ENCODE measurements at places on chromosomes 2 and 18. TPM values are rescaled to one million over a fixed set of nuclear protein-coding genes. Genes with fewer than 3 reads are reported as not detected.

DNA sequence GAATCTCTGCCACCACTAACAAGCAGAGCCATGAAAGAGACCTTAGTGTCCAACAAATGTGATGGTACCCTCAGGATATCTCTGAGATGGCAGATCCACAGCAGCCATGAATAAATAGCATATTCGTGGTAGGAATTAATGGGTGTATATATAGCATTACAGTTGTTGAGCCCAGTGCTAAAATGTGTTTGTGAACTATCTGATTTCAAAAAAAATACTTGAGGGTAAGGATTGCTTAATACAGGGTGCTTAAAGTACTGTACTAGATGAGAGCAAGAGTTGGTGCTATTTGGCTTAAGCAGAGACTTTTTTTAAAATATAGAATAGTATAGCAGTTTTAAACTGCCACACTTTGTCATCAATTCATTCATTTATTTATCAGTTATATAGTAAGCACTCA, 101.5 kb upstream of the GALNT5 start:
- DNase-seq: no peak

GRCh38 chr2:112216167-112216566, 38.7 kb downstream of the ZC3H8 start:
- DNase-seq: peak; percentile 37

GRCh38 chr2:28616396-28616999, 120.6 kb downstream of the PLB1 start:
- no peak for DNase-seq

- DNase-seq: no peak
These were observed 48.4 kb downstream of the MAP2 start for GRCh38 chr2:209472112-209472832.

GRCh38 chr18:58934356-58934755, 69.7 kb downstream of the ZNF532 start:
- no peak for DNase-seq

DNA sequence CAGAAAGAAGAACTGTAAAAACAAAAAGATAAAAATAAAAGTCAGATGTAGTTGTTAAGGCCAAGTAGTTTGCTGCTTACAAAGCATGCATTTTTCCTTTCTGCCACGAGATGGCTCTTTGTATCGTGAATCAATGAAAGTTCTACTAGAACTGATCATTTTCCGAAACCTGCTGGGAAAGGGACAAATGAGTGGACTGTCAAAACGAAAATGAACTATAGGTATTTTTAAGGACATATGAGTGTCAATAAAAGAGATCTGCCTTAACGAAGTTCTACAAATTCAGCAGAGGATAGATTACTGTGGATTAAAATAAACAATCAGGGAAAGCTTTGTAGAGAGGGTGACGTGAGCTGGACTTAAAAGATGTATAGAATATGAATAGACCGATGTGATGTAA, 15.0 kb upstream of the ELOA2 start:
- DNase-seq: no peak

DNA sequence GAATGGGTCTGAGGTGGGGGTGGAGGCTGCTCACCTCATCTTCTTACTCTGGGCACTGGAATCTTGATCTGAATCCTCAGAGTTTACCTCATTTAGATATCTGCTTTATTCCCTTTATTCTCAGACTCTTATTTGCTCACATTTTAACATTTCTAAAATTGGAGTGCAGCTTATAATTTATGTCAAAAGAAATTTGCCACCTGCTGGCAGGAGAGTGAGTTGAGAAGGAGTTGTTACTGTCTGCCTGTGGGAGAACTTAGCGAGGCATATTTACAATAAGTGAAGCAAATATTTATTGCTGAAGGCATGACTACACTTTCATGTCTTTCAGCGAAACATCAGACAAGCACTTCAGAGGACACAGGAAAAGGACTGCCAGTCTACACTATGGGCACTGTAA, 16.4 kb upstream of the KIAA2012 start:
- DNase-seq: no peak

- DNase-seq: no peak
These were observed 198.7 kb downstream of the BCL11A start for GRCh38 chr2:60354713-60355112.

DNA sequence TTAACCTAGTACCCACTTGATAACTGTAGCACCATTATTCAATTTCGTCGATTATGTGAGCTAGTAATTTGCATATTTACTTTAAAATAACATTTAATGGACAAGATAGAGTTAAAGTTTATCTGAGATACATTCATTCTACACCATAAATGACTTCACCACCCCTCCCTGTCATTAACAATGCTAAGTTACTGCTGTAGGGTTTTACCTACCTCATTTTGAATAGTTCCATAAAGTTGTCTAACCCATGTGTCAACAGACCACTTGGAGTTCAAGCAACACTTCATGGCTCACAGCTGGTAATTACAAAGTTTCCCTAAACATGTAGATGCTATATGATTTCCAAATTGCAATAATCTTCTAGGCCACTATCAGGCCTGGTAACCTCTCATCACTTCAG, 127.4 kb upstream of the CYP26B1 start:
- no peak for DNase-seq

- DNase-seq: no peak
These were observed 422.7 kb upstream of the CDH20 start for GRCh38 chr18:60910534-60910933.

- no peak for DNase-seq
These were observed 861.6 kb upstream of the CELF4 start for GRCh38 chr18:38427234-38427633.

DNA sequence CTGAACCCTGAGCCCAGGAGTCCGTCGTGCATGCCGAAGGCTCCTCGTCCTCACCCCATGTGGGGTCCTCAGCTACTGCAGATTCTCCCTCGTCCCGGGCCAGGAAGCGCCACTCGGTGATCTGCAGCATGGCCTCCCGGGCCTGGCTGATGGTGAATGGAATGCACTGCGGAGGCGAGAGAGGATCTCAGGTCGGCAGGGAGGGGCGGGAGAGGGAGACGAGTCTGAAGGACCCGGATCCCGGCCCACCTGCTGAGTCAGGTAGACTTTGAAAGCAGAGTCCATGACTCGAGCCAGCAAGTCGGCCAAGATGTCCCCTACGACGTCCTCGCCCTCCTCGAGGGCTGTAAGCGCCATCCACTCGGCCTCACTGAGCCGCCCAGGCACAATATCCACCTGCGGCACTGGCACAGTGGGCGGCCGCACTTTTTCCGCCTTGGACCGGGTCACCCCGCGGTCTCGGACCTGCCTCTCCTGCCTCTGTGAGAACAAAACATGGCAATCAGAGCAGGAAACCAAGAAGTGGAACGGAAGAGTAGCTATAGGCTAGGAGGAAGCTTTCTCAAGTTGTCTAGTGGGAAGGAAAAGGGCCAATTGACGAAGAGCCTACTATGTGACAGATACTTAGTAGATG, 5.5 kb downstream of the C2orf81 start:
- no peak for DNase-seq

DNA sequence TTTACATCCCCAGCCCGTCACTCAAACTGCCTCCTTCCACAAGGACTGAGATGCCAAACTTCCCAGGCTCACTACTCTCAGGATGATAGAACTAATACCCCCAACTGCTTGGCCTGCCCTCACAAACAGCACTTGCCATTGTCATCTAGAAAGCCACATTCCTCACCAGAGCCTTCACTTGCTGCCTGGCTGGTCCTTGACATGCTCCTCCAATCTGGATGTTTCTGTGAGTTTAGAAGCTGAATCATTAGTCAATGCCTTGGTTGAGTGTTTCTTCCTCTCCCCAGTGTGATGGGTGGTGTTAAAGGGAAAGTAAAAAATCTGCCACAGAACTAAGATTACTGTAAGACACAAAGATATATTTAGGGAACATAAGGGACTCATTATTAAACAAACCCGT, 52.5 kb downstream of the MARCHF4 start:
- DNase-seq: peak; percentile 50

DNA sequence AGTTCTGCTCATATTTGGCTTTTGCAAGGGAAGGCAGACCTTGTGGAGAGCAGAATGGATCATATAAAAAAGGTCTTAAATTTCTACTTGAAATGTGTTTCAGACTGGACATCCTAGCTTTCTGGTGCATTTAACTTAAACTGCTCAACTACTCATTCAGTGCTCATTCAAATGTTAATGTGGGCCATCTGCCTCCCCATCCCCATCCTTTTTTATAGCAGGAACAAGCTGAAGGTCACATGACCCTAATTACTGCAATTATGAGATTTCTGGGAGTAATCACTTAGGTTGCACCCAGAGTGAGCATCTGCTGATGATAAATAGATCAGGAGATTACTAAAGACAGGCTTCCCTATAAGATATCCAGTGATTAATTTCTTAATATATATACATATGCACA, 96.1 kb downstream of the MAP2 start:
- no peak for DNase-seq

- no peak for DNase-seq
These were observed 222.9 kb upstream of the CDH2 start for GRCh38 chr18:28399781-28400362.

DNA sequence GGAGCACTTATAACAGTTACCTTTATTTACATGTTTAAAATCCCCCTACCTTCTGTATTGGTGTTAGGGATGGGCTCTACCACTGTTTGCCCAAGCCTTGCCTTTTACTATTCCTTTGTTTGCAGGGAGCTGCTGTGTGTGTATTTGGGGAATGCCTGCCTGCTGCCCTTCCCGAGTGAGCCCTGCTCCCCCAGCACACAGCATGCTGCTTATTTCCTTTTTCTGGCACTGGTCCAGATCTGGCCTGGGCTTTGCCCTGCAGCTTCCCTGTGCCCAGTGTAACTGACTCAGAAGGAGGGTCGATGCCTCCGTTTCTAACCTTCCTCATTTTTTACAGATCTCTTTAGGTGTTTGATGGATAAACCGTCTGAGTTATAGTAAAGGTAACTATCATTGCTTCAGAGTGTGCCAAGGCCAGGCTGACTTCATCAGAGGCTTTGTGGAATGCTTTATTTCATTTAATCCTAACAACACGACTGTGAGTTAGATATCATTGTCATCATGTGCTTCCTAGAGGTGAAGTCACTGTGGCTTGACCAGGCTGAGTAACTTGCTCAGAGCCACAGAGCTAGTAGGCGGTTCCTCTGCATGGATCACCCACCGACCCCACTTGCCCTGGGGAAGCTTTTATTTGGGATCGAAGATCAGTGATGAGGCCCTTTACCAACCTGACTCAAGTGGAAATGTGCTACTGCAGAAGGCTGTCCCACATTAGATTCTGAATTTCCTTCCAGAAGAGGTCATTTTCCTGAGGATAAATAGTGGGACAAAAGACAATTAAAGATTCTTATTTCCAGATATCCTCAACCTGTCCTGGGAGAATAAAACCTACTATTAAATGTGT, 238.8 kb downstream of the ZNF407 start:
- DNase-seq: no peak

DNA sequence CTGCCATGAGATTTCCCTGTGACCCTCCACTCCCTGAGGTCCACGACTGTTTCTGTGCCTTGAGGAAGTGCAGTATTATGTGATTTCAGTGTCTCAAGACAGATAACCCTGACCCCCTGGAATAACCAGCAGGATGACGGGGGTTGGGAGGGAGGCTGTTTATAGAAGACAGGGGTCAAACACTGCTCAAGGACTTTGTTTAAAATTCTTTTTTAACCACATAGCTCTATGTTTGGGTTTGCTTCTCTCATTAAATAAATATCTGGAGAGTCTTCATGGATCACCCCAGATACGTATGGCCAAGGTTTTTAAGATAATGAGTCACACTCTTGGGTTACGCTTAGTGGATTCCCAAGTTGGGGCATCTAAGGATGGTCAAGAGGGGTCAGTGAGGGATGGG, 523.8 kb upstream of the TNP1 start:
- no peak for DNase-seq

DNA sequence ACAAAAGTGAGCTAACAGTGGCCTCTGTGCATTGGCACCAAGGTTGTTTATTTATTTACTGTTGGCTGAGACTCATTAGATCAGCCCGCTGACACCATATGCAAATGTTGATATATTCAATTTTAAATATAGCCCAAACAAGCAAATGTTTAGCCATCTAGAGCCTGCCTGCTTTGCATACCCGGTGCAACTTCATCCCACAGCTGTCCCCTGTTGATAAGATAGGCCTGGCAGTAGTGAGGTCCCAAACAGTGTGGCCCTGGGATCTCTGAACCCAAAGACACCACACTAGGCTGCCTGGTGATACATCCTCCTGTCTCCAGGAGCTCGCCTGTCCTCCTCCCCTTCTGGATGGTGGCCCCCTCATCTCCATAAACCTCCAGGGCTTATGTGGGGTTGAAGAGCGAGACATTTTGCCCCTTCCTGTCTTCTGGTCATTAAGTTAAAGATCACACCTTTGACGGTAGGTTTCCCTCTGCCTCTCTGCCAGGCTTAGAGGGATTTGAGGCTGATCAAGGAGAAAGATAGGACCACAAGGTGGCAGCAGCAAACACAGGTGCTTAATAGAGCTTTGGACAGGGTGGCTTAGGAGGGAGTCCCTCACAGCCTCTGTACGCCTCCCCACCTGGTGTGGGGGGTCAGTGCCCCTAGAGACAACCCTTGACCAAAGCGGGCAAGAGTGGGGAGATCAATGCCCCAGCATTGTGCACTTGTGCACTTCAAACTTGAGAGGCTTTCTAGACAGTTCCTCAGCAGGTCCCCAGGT, 23.7 kb upstream of the MYO5B start:
- DNase-seq: no peak

COPS9 gene
- 254 TPM for total RNA-seq

UGT1A4 gene
- not detected for total RNA-seq

ATG4B gene
- 46.5 TPM for total RNA-seq

GKN2 gene
- not detected for total RNA-seq

PLA2R1 gene
- total RNA-seq: 2.8 TPM

IL36A gene
- not detected for total RNA-seq

IL36B gene
- not detected for total RNA-seq

OTOS gene
- not detected for total RNA-seq
